NCI-H2081 (cell line): ENCODE measurements at places on chromosomes 11 and 22.

DNA sequence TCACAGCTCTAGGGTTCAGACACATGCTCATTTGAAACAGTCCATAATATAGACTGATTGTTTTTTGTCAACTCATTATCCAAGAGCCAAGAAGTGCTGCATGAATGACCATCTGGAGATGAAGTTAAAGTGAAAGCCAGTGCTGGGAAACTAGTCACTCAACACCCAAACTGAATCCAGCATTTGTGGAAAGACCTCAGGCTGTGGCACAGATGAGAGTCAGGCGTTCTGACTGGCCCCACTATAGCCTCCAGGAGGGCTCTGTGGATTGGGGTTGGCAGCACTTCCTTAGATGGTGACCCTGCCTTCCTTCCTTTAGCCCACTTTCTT lies 2.1 kb downstream of the FEZ1 start:
- no peak for DNase-seq

DNA sequence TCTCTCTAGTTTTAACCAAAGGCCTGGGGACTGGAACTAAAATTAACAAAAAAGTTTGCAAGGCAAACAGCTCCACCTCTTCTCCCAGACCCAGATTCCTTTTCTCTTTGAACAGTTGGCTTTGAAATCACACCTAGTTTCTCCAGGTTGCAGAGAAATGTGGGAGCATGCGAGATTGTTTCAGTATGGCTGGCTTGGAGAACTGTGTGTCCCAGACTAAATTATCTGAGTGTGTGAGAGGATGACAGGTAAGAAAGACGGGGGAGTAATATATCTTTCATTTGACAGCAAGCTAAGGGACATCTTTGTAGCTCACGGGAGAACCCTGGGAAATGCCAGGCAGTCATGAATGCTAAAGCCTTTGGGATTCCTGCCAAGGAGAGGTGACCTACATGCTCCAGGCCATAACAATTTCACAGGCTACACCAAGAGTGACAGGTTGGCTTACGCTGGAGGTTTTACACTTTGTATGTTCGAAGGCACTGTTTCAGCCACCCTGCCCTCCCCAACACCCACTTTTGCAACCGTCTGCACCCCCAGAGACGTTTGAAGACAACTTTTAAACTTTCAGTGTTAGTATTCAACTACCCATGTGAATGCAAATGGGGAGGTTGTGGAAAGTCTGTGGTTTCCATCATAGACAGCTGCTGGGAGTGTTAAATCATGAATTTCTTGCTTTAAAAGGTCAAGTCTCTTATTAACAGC lies 109.3 kb upstream of the SNX19 start:
- DNase-seq: no peak

GRCh38 chr22:44906248-44906936 lies 103.4 kb downstream of the PHF21B start:
- DNase-seq: no peak

DNA sequence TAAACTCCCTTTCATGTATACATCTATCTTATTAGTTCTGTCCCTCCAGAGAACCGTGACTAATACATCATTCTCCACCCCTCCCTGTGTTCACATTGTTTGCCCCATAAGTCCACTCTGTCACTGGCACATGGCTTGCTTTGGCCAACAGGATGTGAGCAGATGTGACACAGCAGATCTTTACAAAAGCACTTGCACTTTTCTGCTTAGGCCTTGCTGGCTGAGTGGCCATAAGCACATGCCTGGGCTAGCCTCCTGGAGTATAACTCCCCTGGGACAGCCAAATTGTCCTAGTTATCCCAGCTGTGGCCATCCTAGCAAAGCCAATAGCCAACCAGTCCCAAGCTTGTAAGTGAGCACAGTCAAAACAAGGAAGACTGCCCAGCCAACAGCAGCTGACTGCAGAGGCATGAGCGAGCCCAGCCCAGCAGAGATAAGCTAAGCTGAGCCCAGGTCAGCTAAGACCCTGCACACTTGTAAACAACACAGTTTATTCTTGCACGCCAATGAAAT lies 9.7 kb upstream of the RCN1 start:
- DNase-seq: no peak

- DNase-seq: no peak
Observed at GRCh38 chr11:61844909-61845565, 16.9 kb downstream of the FADS2 start.

GRCh38 chr11:33802194-33802950 lies 28.1 kb upstream of the FBXO3 start:
- peak; percentile 75 for DNase-seq

GRCh38 chr11:119974467-119974866 lies 163.4 kb downstream of the TRIM29 start:
- no peak for DNase-seq

GRCh38 chr22:35892192-35892591 lies 136.4 kb downstream of the RBFOX2 start:
- no peak for DNase-seq

DNA sequence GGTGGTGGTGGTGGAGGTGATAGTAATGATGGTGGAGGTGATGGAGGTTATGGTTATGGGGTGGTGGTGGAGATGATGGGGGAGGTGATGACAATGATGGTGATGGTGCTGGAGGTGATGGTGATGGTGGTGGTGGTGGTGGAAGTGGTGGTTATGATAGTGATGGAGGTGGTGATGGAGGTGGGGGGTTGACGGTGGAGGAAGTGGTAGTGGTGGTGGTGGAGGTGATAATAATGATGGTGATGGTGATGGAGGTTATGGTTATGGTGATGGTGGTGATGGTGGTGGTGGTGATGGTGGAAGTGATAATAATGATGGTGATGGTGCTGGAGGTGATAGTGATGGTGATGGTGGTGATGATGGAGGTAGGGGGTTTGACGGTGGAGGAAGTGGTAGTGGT lies 16.9 kb upstream of the WNT7B start:
- no peak for DNase-seq

DNA sequence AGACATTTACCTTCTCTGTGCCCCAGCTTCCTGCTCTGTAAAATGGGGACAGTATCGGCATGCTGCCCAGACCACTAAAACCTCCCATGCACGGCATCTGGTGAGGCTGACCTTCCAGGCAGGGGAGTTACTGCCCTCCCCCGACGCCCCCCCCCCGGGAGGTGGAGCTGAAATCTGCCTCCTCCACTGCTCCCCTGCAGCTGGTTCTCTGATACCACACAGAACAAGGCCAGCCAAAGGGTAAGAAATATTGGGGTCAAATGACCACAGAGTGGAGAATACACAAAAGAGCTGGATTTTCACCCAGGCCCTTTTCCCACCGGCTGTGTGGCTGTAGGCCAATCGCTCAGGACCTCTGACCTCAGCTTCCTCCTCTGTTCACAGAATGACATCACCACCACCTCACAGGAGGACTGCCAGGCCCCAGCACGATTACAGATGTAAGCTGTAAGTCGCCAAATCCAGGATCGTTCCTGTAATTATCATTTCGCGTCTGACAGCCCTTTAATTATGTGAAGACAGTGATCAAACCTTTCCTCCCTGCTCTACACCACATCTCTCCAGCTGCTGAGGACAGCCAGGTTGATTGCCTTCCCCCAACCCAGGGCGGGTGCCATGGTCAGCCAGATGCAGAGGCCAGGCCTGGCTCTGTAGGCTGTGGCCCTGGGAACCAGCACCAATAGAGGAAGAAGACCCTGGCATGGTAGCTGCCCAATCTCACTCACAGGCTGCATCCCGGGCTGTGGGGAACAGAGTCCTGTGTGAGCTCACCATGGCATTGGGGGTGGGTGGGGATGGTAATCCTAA lies 35.7 kb upstream of the KLHL35 start:
- DNase-seq: peak; percentile 11

GRCh38 chr22:30453731-30454510 lies 17.9 kb downstream of the SEC14L3 start:
- DNase-seq: no peak

GRCh38 chr11:57377107-57377506 lies 3.8 kb downstream of the PRG3 start:
- no peak for DNase-seq

DNA sequence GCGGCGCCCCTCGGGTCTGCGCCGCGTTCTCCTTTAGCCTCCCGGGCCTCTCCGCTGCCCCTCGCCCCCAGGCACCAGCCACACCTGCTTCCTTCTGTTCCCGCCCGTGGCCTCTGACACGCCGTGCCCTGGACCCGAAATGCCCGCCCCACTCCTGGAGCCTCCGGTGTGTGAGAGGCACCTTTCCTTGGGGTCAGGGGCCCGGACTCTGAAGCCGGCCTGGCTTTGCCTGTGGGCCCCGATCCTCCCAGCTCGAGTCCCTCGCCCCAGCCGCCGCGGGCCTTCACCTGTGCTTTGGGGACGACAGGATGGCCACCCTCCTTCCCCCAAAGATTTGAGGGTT lies 661 bp upstream of the CDPF1 start:
- DNase-seq: no peak

DNA sequence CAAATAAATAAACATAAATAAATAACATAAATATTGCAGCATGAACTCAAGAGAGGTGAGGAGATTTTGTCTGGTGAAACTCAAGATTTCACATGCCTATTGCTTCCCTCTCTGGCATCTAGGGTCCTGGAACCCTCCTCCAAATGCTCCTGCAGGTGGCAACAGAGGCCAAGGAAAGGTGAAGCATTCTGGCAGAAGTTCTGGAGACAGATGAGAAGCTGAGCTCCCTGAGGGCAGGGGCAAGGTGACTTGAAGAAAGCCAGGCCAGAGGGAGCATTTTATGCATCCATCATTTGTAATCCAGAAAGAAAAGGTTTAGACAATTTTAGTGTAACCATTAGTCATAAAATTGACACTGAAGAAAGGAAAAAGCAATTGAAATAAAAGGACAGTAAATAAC lies 64.9 kb downstream of the ENDOD1 start:
- peak; percentile 48 for DNase-seq

GRCh38 chr22:36644333-36644757 lies 59.2 kb downstream of the CACNG2 start:
- no peak for DNase-seq

DNA sequence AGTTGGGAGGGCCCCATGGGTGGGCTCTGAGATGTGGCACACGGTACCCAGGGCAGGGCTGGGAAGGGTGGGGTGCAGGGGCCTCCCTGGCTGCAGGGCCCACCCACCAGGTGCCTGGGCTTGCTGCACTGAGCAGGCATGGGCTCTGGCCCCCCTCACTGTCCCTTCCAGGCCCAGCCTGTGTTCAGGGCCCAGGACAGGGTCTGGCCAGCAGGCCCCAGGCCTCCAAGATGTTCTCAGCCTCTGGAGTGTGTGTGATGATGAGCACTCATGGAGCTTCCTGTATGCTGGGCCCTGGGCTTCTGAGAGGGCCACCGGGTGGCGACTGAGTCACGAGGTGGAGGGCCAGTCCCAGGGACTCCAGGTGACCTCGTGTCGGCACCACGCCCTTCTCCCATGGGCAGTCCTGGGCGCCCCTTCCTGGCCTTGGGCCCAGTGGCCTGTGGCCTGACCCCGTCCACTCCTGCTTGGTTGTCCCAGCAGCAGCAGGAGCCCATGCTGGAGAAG lies 55.9 kb upstream of the CCDC188 start:
- DNase-seq: no peak

- DNase-seq: no peak
Observed at GRCh38 chr11:76188873-76189272, 17.4 kb downstream of the WNT11 start.

- no peak for DNase-seq
Observed at GRCh38 chr11:133547808-133548494, 15.7 kb upstream of the OPCML start.

DNA sequence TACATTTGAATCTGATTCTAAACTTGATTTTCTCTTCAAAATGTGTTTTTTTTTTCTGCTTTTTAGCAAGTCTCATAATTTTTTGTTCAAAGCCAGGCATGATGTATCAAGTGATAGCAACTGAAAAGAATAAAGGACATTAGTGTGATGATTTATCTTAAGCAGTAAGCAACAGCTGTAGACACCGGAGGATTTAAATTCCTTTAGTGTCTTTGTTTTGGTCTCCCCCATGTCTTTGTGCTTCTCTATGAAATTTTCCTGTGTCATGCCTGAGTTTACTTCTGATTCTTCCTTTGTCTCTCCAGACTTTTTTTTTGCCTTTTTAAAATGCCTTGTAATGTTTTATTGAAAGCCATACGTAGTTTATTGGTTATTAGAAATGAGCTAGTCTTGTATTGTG lies 934.2 kb upstream of the RAG2 start:
- no peak for DNase-seq

- no peak for DNase-seq
Observed at GRCh38 chr11:69274531-69275016, 19.4 kb upstream of the MYEOV start.

GRCh38 chr11:72405009-72405408 lies 29.3 kb downstream of the CLPB start:
- no peak for DNase-seq

- DNase-seq: no peak
Observed at GRCh38 chr11:74434528-74434927, 32.8 kb downstream of the KCNE3 start.

- DNase-seq: no peak
Observed at GRCh38 chr11:111524056-111524455, 9.5 kb downstream of the HOATZ start.

GRCh38 chr22:40180403-40180802 lies 2.7 kb downstream of the TNRC6B start:
- DNase-seq: no peak

DNA sequence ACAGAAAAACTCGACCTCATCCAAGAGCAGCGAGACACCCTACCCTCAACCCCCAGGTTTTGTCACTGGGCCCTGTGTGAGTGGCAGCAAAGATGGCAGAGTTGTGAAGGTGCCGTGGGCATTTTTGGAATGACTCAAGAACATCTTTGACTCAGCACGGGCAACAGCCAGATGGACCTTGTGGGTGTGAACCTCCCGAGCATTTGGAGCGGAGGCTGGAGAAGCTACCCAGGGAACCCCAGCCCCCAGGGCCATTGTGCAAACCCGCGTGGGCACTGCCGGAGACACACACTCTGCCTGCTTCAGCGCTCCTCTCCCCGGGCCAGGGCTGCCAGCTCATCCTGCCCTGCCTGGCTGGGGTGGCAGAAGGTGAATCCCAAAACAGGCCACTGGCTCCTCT lies 66.1 kb downstream of the PANX1 start:
- DNase-seq: no peak

- DNase-seq: no peak
Observed at GRCh38 chr11:82837650-82838049, 62.6 kb downstream of the PRCP start.

- DNase-seq: no peak
Observed at GRCh38 chr11:16749666-16750065, 11.2 kb downstream of the C11orf58 start.

DNA sequence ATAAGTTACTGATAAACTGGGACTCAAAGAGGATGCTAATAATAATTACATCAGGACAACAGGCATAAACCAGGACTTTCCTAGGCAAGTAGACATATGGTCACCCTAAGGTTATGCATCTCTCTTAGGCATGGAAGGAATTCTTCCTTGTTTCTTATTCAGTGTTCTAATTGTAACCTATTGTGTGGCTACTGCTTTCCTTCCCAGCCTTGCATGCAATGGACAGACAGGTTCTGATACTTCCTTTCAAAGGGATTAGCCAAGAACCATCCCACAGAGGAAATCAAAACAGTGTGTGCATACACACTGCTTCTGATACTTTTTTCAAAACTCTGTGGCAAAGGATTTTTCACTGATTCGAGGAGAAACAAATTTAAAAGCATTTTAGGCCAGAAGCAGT lies 48.3 kb downstream of the RRAS2 start:
- DNase-seq: no peak
